ENCODE measurements at places on chromosomes 16 and 17. TPM values are rescaled to one million over a fixed set of nuclear protein-coding genes. Genes with fewer than 3 reads are reported as not detected.
A peak's percentile ranks its signal among the peaks of the same experiment; 100 is the strongest.

The CHP2 gene
- not detected for total RNA-seq

DNA sequence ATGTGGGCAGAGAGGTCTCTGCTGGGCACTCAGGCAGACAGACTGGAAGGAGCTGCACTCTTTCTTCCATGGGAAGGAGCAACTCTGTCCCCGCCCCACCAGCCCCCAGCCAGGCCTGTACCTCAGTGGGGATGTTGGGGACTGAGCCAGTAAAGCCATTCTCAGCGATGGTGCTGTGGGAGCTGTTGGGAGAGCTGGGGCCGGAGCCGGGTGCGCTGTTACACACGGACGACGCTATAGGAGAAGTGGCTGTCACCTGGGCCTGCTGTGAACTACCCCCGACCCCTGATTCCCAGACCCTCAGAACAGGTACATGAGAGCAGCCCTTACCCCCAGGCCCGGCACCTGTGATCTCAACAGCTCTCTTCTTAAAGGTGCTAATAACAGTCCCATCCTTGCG, 21.5 kb downstream of the G6PC3 start:
- no peak for DNase-seq

DNA sequence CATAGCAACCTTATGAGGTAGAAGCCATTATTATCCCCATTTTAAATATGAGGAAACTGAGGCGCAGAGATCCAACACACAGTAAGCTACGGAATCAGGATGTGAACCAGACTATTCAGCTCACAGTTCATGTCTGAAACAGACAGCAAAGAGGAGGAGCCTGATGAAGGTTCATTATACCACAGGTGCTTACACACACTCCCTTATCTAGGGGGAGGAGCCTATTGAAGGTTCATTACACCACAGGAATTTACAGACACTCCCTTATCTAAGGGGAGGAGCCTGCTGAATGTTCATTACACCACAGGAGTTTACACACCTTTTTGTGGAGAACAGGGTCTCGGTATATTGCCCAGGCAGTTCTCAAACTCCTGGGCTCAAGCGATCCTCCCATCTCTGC, 21.9 kb downstream of the C16orf95 start:
- DNase-seq, result peak; percentile 15

DNA sequence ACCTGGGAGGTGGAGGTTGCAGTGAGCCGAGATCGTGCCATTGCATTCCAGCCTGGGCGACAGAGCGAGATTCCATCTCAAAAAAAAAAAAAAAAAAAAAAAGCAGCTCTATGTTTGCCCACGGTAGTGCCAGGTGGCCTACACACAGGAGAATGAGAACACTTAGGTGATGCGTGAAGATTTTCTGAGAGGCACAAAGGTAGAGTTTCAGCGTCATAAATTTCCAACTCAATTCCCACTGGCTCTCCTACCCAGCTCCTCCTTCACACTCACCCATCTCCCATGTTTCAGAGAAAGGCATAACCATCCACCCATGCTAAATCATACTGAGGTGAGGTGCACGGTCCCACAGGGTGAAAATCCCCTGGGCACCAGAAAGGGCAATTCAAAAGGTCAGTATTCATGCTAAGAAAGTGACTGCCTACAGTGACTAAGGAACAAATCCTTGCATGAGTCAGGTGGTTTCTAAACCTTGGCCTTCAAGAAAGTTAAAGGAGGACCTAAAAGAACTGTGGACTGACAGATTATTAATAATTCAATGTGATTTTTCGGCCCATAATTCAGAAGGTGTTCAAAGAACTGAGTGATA, 4.8 kb downstream of the DCAKD start:
- peak; percentile 34 for DNase-seq

The TBC1D10B gene
- 43.9 TPM for total RNA-seq

- DNase-seq, result no peak
Measured at GRCh38 chr17:62981933-62982332, 15.9 kb downstream of the TANC2 start.

DNA sequence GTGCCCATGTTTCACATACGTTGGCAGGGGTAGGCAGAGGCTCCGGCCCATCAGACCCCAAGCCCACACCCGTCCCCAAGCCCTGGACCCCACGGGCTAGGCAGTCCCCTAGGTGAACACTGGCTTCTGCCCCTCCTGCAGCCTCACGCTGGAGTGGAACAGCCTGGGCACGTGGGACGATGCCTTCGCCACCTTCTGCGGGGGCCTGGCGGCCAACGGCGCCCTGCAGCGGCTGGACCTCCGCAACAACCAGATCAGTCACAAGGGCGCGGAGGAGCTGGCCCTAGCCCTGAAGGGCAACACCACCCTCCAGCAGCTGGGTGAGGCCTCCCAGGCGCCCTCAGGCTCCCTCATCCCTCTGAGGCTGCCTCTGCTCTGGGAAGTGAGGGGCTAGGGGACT, 1.8 kb downstream of the LRRC45 start:
- DNase-seq, result no peak

- DNase-seq, result no peak
Measured at GRCh38 chr16:80988756-80989155, 17.9 kb downstream of the CMC2 start.

DNA sequence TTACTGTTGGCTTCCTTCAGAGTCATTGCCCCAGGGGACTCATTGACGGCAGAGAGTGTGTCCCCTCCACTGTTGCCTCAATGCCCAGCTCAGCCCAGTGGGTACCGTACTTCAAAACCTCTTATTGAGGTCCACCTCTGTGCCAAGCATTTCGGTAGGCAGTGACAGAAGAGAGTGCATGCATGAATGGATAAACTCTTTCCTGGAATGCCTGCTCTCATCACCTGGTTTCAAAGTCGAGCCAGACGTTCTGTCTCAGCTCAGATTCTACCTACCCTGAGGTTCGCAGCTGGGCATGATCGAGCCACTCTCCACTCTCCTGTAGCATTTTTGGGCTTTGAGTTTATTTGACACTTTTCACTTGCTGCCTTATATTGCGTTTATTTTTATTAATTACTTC, 647.0 kb downstream of the MAF start:
- DNase-seq, result no peak

GRCh38 chr17:67544364-67544955, 167.4 kb downstream of the PITPNC1 start:
- no peak for DNase-seq

The HCRT gene
- total RNA-seq, result not detected

The FOXC2 gene
- 8.3 TPM for total RNA-seq

Data from LHCN-M2 (cell line).